ENCODE measurements at places on chromosomes 2 and 18.

DNA sequence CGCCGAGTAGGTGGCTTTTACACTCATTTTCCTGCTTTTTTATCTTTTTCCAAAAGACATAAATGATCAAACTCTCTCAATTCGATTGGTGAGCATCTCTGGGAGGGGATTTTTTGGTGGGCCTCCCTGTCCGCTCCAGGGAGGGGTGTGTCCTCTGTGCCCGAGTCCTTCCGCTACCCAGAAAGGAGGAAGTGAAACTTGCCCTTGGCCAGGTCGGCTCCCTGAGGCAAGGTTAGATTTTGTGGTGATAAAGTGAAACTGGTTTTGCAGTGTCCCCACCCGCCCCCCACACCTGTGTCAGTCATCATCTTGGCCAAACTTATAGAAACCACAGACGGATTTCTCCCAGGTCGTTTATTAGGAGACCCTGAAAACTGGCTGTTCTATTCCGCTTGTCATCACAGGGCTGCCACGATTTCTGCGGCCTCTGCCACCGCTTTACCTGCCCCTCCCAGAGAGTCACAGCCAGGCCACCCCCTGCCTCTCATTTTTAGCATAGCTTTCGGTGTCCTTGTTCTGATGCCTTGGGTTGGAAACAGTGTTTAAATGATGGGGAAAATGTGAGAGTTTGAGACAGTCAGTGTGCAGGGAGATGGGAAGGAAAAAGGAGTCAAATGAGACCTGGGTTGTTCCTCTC lies 93.6 kb downstream of the SH3BP4 start:
- no peak for DNase-seq

DNA sequence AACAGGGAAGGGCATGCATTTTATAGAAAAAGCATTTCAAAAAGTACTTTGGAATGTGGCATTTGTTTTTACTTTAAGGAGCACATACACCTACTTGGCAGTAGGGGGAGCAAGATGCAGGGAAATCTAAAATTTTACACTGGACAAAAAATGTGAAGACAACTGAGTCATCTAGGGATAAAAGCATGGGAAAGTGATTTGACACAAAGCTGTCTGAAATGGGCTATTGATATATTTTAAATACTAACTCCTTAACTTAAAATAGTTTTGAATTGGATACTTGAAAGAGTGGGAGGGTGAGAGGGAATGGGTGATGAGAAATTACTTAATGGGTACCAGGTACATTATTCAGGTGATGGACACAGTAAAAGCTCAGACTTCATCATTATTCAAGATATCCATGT lies 15.8 kb downstream of the TMEM200C start:
- DNase-seq = peak; percentile 62

GRCh38 chr2:11677136-11678055 lies 7.4 kb upstream of the NTSR2 start:
- peak; percentile 71 for DNase-seq

DNA sequence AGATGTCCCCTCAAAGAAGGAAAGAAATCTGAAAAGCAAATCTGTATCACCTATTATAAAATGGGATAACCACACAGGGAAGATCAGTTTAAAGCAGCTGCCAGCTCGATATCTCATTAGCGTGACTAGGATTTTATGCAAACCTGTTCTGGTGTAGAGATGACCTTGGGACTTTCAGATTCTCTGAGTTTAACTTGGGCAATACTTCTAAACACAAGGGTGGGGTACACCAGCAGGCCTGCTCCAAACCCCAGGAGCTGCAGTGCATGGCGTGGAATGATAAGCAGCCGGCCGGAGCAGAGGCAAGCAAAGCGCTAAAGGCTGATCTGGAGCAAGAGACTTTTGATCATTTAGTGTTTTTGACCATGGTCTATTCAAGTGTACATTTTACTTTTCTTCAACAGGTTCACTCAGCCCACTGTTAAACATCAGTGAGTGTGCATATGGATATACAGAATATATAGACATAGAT lies 4.7 kb downstream of the SERTAD2 start:
- no peak for DNase-seq

DNA sequence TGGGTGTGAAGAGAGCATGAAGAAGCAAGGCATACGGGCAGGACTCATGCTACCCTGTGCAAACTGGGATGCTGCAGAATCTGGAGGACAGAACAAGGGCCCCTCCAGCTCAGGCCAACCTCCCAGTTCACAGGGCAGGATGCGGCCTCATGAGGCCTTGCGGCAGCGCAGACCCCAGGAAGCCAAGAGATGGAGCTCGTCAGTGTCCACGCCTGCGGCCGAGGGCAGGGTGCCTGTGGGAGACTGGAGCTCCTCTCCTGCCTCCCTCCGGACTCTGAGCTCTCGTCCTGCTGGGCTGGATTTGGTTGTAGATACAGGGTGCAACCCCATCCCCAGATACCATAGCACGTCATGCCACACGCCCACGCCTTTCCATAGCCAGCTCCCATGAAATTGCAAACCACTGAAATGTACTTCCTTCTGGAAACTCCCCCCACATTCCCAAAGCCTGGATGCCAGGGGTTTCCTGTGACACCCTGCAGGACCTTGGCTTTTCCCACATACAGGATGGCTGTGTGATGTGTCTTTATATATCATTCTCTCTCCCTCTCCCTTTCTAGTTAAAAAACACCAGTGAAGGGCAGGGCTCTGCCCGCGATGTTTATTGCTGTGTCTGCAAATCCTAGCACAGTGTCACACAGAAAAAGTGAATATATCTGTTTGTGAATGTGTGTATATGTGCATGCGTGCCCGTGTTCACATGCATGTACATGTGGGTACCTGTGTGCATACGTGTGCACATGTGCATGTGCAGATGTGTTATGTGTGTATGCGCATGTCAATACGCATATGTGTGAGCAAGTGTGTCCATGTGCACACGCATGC lies 12.3 kb upstream of the SNTG2 start:
- peak; percentile 89 for DNase-seq

GRCh38 chr2:27086724-27087593 lies at the start of gene KHK:
TSS of gene KHK (plus strand) at chr2:27086772. CDS start at chr2:27087260, 488 bp downstream.
- peak; percentile 87 for DNase-seq

DNA sequence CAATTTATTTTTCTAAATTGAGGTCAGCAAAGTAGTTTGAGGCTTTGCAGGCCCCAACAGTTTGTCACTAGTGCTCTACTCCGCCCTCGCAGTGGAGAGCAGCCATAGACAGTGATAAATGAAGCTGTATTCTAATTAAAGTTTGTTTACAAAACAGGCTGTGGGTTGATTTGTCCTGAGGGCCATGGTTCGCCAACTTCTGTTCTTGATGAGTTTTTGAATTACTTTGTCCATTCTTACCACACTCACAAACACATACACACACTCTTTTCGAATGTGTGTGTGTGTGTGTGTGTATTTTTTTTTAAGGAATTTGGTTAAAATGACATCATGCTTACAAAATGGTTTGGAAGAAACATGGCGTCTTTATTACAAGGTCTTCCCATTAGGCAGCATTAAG lies 68.6 kb downstream of the MTCL1 start:
- DNase-seq = no peak

DNA sequence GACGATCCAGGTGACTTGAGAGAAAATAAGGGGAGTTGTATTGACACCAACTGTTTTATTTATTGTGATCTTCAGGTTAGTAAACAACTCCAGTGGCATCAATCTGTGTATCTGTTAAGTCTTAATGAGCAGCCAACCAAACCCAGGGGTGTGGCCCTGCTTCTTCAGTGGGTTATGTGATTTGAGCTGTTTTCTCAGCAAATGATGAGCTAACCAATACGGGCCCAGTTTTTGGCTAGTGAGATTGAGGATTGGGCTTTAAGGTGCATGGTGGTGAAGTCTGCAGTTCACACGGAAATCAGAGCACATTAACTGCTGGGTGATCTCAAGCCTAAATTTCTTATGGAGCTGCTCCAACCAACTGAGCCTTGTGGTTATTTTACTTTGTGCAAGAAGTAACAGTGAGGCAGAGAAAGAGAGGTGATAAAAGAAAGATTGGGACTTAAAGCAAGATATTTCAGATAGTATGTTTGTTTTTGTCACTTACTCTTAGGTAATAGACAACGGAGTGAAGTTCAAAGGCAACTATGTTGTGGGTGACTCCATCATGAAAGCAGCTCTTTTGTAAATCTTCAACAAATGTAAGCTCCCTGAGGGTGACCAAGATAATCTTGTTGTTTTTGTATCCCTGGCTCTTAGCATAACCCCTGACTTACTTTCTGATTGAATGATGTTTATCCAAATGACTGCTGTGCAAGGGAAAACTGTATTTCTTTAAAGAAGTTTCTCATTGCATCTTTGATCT lies 2.4 kb downstream of the MTCL1 start:
- peak; percentile 92 for DNase-seq

- DNase-seq = peak; percentile 50
These were observed 73.1 kb upstream of the PDE1A start for GRCh38 chr2:182499706-182500470.

DNA sequence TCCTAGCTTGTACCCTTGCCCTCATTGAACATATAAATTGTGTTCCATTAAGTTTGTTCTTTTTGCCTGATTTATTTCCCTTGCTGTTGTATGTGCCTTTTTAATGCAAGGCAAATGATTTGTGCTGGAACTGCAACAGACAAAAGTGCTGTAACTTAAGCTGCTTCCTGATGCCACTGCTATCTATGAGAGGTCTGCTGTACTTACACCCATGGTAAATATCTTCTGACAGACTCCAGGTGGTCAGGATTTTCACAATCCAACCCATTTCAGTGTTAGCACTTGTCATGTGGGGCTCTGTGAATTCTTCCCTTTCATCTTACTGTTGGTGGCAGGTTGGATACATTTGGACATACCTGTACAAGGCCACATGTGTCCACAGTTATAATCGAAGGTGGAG lies 63.5 kb downstream of the ARHGAP15 start:
- no peak for DNase-seq

Data from osteoblast (primary cell).